ENCODE measurements at places on chromosomes 6 and 20.
A peak's percentile ranks its signal among the peaks of the same experiment; 100 is the strongest.

DNA sequence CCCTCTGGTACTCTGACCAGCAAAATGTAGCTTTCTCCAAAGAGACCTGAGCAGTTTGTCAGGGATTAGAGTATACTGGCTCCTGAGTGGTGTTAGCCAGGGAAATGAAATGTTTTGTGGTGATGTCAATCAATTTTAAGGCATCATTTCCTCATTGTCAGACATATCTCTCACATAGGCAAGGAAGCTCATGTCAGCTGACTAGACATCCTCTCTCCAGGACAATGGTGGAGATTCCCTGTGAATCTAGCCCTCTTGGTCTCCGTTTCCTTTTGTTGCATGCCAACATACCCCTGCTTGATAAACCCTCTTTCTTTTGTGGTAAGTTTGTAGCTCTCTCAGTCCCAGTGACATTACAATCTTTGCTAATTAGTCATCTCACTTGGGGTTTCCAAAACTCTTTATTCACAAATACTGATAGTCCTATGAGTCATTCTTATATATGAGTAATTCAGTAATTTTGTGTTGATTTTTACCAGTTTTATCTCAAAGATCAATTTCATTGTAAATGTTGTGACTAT lies 135.6 kb upstream of the PTPRK start:
- peak; percentile 88 for DNase-seq

GRCh38 chr6:132362442-132363185 lies 38.7 kb downstream of the MOXD1 start:
- DNase-seq, result no peak

GRCh38 chr6:145603991-145604390 lies 131.3 kb downstream of the EPM2A start:
- DNase-seq, result no peak

DNA sequence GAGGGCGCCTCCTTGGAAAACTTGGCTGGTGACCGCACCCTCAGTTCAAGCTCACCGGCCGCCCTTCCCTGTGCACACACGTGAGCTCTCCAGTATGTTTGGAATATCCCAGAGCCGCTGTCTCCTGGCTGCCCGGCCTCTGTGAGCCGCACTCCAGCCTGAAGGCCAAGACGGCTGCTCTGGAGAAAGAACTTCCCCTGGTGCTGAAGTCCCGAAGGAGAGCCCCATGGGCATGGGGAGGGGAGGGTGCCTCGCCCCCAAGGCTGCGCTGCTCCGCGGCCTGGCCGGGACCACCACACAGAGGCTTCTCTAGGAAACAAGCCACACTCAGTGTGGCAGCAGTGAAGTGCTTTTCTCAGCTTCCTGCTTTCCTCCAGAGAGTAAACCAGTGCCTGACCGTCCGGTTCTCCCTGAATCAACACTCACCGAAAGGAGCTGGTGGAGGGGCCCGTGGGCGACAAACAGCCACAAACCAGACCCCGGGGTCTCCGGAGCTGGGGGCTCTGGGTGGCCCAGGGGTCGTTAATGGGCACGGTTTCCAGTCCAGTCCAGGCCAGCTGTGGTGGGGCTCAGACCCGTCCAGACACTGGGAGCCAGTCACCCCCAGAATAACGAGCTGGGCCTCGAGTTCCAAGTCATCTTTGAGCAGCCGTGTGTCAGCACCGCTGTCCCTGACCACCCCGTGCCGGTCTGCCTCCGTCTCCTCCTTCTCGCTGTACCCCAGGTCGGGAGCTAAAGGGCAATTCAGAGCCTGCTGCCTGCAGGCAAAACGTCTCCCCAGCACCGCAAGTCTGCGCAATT lies 87.4 kb upstream of the BHLHE23 start:
- no peak for DNase-seq

GRCh38 chr20:24199501-24199900 lies 210.9 kb upstream of the GGTLC1 start:
- no peak for DNase-seq

- DNase-seq, result no peak
Measured at GRCh38 chr6:22929311-22929985, 360.1 kb downstream of the HDGFL1 start.

DNA sequence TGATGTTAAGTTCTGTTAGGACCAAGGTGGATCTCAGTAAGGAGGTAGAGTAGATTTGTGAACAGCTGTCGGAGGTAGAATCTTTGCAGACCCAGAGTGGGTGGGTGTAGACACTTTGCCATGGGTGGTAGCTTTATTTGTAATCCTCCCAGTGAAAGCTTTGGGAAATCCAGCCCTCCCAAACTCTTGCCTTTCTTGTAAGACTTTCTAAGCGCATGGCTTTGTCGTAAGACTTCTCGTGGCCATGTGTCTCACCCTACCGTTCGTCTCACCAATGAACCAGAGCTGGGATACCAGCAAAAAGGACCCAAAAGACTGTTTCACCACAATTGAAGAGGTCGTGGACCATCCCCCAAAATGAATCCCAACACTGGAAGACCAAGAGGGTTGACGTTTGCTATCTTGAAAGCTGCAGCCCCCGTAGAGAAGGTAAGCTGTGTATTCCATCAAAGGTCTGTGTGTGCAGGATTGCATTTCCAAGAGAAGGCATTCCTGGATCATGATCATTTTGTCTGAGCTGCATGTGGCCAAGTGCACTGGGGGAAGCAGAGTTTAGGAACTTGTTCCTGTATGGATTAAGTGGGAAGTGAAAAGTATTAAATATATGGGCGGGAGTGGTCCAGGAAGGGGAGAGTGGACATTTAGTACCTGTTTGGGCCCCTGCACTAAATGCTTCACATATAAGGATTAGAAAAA lies 5.8 kb upstream of the TMEM14A start:
- no peak for DNase-seq

DNA sequence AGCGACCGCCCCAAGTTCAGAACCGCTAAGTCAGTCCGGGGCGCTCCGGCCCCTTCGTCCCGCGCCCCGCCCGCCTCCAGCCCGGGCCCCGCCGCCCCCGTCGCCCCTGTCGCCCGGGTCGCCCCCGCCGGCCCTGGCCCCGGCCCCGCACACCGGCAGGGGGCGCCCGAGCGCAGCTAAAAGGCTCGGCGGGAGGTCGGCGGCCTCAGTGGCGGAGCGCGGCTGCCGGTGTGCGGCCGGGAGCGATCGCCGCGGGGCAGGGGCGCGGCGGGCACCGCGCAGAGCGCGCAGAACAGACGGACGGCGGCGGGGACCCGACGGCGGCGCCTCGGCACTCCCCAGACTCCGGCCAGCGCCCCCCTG lies at the start of gene FNDC1:
TSS of gene FNDC1 (plus strand) at position 208 of the 363 bp plus-strand sequence. CDS start 197 bp downstream, outside the sequence.
- peak; percentile 69 for DNase-seq

- DNase-seq, result peak; percentile 40
Measured at GRCh38 chr6:138450445-138450844, 46.4 kb downstream of the HEBP2 start.

DNA sequence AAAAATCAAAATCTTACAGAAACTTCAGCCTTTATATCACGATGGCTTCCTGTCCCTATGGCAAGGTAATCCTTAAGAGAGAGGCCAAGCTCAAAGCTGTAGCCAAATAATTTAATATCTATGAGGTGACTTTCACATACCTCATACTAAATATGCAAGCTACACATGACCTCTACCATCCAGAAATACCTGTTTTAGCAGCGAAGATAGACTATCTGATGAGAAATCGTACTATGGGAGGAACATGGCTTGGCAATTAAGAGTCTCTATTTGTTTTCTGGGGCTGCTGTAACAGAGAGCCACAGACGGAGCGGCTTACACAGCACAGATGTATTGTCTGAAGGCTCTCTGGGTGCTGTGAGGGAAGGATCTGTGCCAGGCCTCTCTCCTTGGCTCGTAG lies 31.0 kb upstream of the SALL4 start:
- no peak for DNase-seq

- no peak for DNase-seq
Measured at GRCh38 chr6:68194846-68195478, 440.1 kb upstream of the ADGRB3 start.

GRCh38 chr20:37270576-37271420 lies 9.2 kb upstream of the GHRH start:
- DNase-seq, result no peak

- no peak for DNase-seq
Measured at GRCh38 chr20:24465159-24465558, 4.3 kb upstream of the SYNDIG1 start.

DNA sequence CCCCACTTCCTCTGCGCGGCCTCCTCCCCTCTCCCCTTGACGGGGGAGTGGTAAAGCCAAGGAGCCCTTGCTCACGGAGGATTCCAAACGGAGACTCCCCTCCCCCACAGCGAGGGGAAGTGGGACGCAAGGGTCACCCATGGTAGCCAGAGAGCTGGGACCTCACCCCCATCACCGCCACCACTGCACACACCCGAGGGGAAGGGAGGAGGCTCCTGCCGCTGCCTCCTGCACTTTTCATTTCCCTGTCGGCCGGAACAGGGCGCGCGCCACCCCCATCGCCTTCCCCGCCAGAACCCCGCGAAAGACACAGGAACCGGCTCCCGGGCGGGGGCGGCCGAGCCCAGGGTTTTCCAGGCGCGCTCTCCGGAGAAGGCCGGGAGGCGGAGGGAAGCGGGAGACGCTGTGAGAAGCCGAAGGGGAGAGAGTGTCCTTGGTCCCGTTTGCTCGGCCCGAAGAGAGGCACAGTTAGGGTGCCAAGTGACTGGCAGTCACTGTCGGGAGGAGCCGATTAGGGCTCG lies 789 bp downstream of the CCND3 start:
- peak; percentile 76 for DNase-seq

GRCh38 chr20:36210436-36211021 lies 25.7 kb upstream of the AAR2 start:
- DNase-seq, result no peak

DNA sequence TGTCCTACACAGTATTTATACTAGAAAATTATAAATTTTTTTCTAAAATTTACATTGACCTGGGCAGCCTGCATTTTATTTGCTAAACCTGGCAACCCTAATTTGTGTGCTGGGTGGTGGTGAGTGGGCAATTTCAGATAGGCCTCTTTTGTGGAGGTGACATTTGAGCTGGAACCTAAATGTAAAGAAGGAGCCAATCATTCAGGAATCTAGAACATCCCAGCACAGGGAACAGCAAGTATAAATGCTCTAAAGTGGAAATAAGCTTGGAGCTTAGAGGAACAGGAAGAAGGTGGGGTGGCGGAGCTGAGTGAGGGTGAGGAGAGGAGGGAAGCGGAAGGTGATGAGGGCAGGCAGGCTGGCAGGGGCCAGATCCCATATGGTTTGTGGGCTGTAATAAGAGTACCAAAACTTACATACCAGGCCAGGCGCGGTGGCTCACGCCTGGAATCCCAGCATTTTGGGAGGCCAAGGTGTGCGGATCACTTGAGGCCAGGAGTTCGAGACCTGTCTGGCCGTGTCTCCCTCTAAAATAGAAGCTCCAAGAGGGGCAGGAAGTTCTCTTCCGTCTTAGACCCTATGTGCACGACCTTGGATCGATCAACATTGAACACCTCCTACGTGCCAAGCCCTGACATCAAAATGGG lies 549 bp upstream of the CSE1L start:
- DNase-seq, result peak; percentile 36

GRCh38 chr6:6395581-6396197 lies 75.2 kb upstream of the F13A1 start:
- no peak for DNase-seq

- DNase-seq, result no peak
Measured at GRCh38 chr6:13407709-13408695, 79.4 kb downstream of the GFOD1 start.

- no peak for DNase-seq
Measured at GRCh38 chr6:150230832-150231524, 88.1 kb downstream of the PPP1R14C start.

DNA sequence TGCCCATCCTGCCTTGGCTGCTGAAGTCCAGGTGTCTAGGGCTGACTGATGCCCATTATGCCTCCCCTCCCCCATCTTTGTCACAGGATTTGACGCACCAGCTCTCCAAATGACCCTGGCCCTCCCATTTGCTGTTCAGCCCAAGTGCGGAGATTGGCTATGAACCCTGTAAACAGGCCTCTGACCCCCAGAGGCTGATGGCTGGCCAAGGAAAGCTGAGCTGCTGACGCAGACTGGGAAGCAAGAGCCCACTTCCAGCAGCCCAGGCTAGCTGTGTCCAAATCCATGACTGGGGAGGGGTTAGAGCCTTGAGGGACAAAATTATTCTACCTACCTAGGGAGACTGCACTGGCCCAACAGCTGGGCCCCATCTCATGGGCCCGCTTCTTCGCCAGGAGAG lies 797 bp upstream of the GNRH2 start:
- DNase-seq, result no peak

- no peak for DNase-seq
Measured at GRCh38 chr6:110746680-110747079, 68.6 kb downstream of the CDK19 start.

- DNase-seq, result peak; percentile 8
Measured at GRCh38 chr6:83962582-83962981, 71.0 kb upstream of the MRAP2 start.

DNA sequence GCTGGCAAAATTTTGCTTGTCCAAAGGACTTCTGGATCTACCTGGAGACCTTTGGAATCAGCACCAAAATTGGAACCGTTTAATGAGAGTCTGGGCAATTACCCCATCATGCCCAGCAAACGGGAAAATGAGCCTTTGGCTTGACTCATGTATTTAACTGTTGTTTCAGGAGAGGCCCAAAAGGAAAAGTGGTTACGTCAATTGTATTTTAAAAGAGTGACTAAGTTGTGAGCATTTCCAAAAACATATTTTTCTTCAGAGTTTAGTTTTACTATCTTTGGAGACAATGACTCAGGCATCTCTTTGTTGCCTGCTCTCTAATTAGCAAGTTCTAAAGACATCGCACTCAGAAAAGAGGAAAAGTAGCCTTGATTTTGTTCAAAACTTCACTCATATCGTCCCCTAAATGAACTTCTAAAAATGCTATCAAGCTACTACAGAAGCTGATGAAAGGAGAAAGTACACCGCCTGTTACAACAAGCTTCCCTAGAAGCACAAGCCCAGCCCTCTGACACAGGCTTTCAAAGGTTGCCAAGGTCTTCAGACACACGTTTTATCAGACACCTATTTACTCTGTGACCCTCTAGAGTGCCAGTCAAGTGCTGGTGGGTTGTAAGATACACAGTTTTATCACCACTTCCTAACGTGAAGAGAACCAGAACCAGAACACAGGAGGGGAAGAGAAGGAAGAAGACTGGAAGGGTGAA lies 146.2 kb downstream of the TBX18 start:
- no peak for DNase-seq

GRCh38 chr6:83062225-83062624 lies 3.4 kb downstream of the UBE3D start:
- no peak for DNase-seq

GRCh38 chr6:112286010-112286409 lies 31.6 kb upstream of the LAMA4 start:
- DNase-seq, result peak; percentile 92

- no peak for DNase-seq
Measured at GRCh38 chr6:159842035-159842434, 42.0 kb downstream of the PNLDC1 start.

All from activated CD4-positive, alpha-beta T cell treated with anti-CD3 and anti-CD28 coated beads, Interleukin-10, Interleukin-2, amounts not matched to agents 100 ng/mL and 50 ng/mL, durations not matched to agents 16 hours and 8 hours (primary cell).